ENCODE measurements at places on chromosomes 3 and 15.

DNA sequence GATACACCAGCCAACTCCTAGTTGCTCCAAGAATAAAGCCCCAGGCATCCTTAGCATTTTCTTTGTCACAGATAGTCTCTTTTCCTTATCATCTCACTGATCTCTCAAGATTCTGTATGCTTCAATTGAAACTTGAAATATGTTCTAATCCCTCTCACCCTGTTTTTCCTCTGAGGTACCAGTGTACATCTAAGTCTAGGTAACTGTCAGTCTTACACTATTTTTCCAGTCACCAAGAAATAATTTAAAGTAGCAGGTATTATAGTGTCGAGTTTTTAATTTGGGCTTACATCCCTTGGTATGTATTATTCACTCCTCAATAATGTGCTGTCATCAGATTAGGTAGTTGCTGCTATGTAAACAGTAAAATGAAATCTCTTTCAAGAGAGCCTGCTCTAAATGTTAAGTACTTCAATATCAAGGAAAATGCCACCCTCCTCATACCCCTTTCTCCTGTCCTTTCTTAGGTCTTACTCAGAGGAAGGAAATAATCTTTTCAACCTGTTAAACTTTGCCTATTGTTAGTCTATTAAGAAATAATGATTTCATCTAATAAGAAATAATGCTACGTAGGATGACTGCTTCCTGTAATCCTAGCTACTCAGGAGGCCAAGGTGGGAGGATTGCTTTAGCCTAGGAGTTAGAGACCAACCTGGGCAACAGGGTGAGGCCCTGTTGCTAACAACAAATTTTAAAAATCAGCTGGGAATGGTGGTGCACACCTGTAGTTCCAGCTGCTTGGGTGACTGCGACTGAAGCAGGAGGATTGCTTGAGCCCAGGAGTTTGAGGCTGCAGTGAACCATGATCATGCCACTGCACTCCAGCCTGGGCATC, 39.8 kb downstream of the TSC22D2 start:
- DNase-seq: no peak

- DNase-seq: no peak
Observed at GRCh38 chr3:156547637-156548036, 7.3 kb downstream of the SSR3 start.

DNA sequence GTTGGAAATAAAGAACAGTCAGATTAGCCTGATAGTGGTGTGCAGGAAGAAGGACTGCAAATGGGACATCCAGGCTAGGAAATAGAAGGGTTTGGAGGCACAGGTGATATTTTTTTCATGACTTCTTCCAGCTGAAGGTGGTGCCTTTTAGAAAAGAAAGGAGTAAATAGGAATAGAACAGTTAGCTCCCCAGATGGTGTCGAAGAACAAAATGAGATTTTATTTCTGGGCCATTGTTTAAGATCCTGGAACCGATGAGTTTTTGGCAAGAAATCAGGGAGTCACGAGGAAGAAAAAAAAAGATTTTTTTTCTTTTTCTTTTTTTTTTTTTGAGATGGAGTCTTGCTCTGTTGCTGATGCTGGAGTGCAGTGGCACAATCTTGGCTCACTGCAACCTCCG, 9.8 kb upstream of the NCK1 start:
- no peak for DNase-seq

DNA sequence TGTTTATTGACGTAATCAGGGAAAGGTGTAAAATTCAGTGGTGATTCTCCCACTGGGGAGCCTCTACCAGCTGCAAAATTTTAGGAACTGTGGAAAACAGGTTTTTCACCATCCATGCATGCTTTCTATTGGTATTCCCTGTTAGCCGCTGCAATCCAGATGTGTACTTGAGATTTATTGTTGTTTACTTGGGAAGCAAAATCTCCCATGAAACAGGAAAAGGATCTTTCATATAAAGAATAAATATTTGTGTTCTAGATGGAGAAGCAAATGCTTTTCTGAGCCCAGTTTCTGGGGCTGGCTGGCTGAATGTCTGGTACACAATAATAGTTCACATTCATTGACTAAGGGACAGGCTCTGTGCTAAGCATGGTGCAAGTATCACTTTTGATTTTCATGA, 144.6 kb upstream of the RASGRP1 start:
- DNase-seq: no peak

GRCh38 chr15:53209396-53210042, 419.4 kb upstream of the ONECUT1 start:
- no peak for DNase-seq

DNA sequence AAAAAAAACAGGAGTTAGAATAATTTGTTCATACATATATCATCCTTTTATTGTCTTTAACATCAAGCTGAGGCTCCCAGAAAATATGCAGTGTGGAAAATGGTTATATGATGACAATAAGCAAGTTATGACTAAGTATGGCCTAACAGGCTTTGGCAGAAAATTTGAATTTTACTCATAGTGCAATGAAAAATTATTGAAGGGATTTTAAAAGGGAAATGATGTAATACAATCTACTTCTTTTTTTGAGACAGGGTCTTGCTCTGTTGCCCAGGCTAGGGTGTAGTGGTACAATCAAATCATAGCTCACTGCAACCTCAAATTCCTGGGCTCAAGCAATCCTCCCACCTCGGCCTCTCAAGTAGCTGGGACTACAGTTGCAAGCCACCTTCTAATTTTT, 78.7 kb downstream of the FAIM start:
- no peak for DNase-seq

- DNase-seq: no peak
Observed at GRCh38 chr15:63135281-63135680, 13.6 kb downstream of the LACTB start.

GRCh38 chr3:150577855-150578254, 25.3 kb upstream of the SELENOT start:
- DNase-seq: no peak

- no peak for DNase-seq
Observed at GRCh38 chr3:108554229-108554628, 35.0 kb downstream of the CIP2A start.

- DNase-seq: no peak
Observed at GRCh38 chr3:197801891-197802778, 11.1 kb downstream of the LRCH3 start.

- peak; percentile 34 for DNase-seq
Observed at GRCh38 chr3:127560051-127560787, 30.3 kb downstream of the TPRA1 start.

GRCh38 chr15:54772663-54773062, 424.1 kb downstream of the RSL24D1 start:
- no peak for DNase-seq

- no peak for DNase-seq
Observed at GRCh38 chr15:63018639-63019038, 23.9 kb upstream of the TPM1 start.

DNA sequence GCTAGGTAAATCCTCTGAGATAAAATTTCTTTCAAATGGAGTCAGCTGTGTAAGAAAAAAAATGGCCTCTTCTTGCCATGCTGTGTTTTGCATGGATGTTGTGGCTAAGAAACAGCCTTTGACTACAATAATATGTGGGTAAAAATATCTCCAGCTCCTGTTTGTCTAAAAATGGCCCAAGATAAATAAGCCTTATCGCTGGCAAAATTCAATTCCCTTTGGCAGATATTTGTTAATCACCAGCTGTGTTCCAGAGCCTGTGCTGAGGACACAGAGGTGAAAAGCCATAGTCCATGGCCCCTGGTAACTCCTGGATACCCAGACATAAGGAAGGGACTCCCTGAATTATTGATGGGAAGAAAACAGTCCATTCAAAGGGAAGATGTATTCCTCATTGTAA, 15.3 kb upstream of the RAMAC start:
- no peak for DNase-seq

GRCh38 chr3:1026395-1026794, 66.4 kb upstream of the CNTN6 start:
- DNase-seq: no peak

DNA sequence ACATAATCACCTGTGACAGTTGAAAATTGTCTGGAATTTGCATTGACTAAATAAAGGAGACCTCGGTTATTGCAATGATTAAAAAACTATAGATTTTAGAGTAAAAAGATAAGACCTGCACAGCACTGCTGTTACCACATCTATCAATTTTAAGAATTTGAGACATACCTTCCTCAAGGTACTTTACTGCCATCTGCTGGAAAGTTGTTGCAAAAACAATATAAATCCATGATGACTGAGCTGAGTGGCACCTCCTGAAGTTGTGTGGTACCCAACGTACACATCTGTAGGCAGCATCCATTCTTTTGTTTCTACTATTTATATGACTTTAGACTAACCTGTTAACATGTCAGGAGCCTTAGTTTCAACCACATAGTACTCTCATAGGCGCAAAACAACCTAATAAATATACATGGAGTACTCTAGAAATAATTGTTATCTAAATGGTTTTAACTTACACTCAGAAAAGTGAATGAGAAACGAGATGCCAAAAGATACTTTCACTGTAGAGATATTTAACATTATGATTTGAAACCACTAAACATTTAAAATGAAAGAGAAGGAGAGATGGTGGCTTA, 106.7 kb downstream of the GHSR start:
- peak; percentile 79 for DNase-seq
